Ureter (tissue), 1 donor: ENCODE measurements at places on chromosomes 3 and 15.

GRCh38 chr3:69031635-69032034, 18.2 kb upstream of the EOGT start:
- DNase-seq, result no peak

DNA sequence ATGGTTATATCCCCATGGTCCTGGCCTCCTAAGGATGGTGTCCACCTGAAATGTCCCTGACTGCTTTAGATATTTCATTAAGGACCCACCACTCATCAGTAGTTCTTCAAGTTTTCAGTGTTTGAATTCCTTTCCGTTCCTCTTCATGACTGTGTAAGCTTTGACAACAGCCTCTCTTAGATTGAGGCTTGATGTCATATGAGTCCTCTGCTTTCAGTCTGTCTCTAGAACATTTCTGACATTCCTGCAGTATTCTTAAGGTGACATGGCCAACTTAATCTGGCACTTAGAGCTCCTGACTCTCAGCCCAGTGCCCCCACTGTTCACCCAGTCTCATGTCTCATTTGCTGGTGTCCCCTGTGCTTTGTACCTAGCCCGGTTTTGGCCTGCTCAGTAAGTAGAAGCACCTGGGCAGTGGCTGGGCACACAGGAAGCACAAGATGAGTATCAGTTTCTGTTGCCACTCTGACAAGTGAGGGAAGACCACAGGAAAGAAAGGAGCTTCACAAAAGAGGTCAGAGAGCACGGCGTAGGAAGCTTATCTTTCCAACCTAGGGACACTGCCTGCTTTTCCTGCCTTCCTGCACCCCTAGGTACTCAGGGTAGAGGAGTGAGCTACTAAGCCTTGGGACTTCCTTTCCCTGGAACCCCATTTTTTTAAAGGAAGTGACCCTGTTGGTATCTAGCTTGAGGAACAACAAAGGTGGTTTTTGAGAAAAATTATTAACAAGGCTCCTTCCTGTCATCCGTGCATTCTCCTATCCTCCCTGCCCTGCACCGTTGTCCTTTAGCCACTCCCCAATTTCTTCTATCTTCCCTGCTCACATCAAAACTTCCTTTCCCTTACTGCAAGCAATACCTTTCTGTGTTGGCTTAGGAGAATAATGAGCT, 103.1 kb downstream of the KLHL25 start:
- no peak for DNase-seq

DNA sequence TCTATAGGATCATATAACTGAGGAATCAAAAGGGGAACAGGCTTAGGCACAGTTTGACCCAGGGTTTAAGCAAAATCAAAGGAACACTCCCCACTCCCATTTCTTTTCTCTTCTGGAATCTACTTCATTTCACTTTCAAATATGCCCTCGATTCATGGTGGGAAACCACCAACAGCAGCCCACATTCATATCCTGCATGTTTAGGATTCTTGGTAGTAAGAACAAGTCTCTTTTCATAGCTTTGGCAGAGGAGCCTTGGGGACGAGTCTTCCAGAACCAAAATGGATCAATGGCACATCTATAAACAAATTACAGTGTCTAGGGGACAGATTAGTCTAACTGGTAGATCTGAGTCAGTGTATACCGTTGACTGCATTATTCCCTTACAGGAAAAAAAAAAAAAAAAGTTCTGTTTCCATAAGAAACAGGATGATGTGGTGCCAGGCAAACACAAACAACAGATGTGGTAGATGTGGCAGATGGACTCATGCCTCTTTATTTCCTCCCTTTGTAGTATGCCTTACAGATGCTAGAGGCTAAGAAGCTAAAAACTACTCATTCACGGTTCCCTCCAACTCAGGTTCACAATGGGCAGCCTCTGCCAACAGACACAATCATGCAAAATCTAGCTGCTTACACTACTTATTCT, 578.3 kb upstream of the ADAMTS9 start:
- DNase-seq, result no peak

- no peak for DNase-seq
These were observed 14.1 kb downstream of the WDR53 start for GRCh38 chr3:196554205-196554604.

GRCh38 chr3:187618722-187619121, 51.5 kb downstream of the SST start:
- no peak for DNase-seq
